Hematopoietic multipotent progenitor cell treated with erythropoietin and hydrocortisone succinate and interleukin-3 and kit ligand, for 4 days (in vitro differentiated cells): ENCODE measurements at places on chromosomes 16 and 17.

- no peak for DNase-seq
These were observed 51.7 kb downstream of the GRIN2A start for GRCh38 chr16:10130538-10130937.

GRCh38 chr17:61495161-61495857 is 43.1 kb downstream of the TBX4 start:
- DNase-seq: peak; percentile 10

DNA sequence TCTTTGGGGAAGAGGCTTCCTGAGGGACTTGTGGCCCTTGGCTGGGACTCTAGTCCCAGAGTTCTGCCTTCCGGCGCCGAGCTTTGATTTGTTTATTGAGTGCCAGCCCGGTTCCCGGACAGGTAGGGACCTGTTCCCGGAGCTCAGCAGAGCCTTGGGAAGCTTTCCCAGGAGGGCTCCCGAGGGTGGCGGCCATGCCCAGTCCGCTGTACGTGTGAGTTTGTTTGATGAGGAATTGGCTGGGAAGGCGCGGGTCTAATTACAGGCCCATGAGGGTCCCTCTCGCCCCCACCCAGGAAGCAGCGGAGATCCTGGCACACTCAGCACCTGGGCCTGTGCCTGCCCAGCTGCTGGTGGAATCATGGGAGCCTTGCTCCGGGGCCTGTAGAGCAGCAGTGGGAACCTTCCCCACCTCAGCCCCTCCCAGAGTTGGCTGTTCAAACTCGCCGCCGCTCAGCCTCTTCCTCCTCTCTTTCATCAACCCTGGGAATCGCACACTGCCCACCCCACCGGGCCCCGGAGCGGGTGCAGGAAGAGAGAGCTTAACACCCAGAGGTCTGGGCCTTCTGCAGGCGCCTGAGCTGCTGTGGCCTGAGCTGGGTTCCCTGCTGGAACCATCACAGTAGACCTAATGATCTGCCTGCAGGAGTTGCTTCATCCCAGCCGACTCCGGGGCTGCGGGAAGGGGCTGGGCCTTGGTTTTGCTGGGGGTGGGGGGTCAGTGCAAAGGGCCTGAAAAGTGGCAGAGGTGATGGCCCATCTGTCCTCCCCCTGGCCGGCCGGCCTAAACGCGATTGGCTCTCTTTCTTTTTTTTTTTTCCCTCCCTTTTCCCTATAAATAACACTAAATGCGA is 313.7 kb downstream of the SEC14L1 start:
- DNase-seq: no peak

- no peak for DNase-seq
These were observed 5.4 kb downstream of the SLC12A3 start for GRCh38 chr16:56870276-56870888.

GRCh38 chr17:79530361-79531105 is 80.3 kb downstream of the RBFOX3 start:
- no peak for DNase-seq

- no peak for DNase-seq
These were observed 301 bp upstream of the ULK2 start for GRCh38 chr17:19868079-19868395.

DNA sequence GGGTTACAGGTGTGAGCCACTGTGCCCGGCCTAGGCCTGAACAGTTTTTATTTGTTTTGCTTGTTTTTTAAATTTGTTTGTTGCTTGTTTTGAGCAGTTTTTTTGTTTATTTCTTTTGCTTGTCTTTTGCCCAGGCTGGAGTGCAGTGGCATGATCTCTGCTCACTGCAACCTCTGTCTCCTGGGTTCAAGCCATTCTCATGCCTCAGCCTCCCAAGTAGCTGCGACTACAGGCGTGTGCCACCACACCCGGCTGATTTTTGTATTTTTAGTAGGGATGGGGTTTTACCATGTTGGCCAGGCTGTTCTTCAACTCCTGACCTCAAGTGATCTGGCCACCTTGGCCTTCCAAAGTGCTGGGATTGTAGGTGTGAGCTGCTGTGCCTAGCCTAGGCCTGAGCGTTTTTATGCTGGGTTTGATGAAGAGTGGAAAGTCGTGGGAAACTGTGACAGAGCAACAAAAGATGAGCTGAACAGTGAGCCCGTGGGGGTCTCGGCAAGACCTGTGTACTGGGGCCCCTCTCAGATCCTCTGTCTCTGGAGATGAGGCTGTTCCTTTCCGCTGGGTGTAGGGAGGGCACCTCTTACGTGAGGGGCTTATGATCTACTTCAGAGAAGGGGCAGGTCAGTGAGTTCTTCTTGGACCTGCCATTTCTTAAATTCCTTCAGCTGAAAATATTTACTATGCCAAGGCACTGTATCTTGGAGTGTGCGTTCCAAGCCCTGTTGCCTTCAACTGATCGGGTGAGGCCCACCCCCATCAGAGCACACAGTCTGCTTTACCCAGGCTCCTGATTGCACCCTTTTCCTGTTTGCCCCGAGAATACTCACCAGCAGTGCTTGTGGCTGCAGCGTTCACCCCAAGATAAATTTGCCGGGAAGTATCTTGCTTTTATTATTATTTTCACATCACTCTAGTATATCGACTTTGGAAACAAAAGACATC is 322.1 kb downstream of the SEC14L1 start:
- no peak for DNase-seq

GRCh38 chr17:6137716-6138502 is 67.7 kb downstream of the WSCD1 start:
- DNase-seq: no peak

DNA sequence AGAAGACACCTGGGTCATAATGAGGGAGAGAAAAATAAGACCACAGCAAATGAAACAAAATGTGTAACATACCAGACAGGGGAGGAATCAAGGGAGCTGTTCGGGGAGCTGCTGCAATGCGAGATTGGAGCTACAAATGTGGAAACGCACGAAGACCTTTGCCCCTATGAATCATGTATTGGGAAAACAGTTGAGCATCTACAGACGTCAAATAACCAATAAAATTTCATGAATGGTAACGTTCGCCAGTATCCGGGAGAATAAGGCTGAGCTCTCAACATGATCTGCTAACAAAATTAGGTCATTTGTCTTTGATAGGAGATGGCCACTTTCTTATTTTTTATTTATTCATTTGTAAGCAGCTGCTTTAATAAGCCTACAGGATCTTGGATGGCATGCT is 486.2 kb upstream of the RBFOX1 start:
- no peak for DNase-seq

DNA sequence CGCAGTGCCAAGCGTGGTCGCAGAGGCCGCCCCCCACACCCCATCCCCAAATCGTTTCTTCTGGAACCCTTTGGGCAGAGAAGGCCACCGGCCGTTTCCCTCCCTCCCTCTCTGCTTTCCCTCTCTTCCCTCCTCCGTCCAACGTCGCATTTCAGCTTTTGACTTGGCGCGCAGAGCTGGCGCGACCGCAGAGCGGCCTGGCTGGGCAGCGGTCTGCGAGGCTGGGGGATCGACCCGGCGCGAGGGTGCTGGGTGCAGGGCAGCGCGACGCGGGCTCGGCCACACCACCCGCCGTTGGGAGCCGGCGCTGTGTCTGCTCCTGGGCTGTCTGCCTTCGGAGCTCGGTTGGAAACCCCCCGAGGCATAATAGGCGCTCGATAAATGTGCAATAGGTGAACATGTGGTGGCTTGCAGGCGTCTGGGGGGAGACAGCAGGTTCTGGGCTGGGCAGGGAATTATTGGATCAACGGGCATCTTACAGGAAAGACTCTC is 2.8 kb upstream of the NTN3 start:
- DNase-seq: peak; percentile 61

DNA sequence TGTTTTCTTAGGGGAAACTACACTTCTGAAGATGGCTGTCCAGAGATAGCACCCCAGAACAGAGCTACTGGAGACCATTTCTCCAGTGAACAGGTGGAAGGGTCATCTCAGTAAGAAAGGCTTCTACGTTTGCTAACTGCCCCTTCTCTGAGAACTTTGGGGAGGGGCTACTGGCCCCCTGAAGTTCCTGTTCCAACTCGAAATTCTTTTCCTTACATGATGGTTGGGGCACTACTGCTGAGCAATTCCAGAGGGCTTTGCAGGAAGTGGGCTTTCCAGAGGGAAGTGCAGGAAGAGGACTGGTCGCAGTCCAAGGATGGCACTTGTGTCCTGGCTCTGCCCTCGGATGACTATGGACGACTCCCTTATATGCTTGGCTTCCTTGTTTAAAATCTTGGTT is 31.2 kb downstream of the TOM1L2 start:
- no peak for DNase-seq

DNA sequence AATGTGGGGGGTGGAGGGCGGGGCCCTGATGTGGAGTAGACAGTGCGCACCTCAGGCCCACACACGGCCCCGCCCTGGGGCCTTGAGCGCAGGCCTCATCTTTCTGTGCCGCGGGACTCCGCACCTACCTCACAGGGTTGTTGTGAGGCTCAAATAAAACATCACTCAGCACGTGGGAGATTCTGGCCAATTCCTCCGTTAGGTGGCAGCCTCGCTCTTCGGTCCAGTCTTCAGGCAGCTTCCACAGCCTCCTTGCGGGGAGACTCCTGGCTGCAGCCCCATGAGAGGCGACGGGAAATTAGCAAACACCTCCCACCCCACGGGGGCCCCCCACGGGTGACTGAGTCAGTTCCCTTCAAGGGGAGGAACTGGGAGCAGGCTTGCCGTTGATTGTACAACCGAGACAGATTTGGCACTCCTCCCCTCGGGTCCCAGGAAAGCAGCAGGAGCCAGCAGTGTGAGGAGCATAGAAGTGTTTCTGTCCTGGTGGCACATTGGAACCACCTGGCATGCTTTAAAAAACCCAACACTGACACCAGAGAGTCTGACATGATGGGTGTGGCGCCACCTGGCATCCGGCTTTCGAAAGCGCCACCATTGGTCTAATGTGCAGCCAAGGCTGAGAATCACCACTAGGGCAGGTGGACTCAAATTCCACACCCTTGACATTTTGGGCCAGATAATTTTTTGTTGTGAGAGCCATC is 7.6 kb downstream of the MRM1 start:
- peak; percentile 70 for DNase-seq

DNA sequence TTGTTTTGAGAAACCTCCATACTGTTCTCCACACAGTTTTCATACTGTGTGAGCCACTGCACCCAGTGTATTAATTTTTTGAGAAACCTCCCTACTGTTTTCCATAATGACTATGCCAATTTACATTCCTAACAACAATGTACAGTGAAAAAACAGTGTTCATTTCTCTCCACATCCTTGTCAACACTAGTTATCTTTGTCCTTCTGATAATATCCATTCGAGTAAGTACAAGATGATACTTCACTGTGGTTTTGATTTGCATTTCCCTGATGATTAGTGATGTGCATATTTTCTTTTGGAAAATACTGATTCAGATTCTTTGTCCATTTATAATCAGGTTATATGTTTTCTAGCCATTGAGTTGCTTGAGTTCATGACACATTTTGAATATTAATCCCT is 462.0 kb downstream of the CDH11 start:
- no peak for DNase-seq

- DNase-seq: no peak
These were observed 76.3 kb upstream of the HNF1B start for GRCh38 chr17:37820995-37821713.

GRCh38 chr17:48910370-48910769 is 2.2 kb downstream of the UBE2Z start:
- no peak for DNase-seq

- DNase-seq: no peak
These were observed 24.9 kb upstream of the CRYM start for GRCh38 chr16:21302898-21303528.

GRCh38 chr16:526181-527014 is 1.1 kb upstream of the CAPN15 start:
- DNase-seq: peak; percentile 81

DNA sequence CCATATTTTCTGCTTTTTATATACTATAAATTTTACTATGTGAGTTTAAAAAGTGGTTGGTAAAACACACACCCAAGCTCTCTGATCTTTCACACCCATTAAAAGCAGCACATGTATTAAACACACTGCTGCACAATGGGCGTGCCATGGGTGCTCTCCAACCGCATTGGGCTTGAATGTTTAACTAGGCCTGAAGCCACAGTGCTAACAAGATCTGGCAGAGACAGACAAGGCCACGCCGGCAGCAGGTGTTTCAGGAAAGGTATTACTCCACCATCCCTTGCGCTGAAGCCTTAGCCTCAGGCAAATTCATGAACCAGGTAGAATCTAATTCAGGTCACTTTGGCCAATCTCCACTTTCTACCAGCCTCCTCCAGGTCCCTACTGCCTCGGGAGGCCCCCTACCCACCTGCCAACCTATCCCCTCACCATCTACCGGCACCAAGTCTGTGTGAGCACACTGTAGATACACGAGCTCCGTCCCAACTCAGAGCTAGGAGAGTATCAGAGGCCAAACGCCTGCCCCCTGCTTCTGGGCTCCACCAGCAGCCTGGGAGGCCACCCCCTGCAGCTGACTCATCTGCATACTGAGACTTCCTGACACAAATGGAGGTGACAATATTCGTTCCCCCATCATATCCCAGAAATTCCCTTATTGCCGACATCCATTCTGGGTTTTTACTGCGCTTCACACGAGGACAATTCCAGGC is 95.0 kb downstream of the ADCY9 start:
- no peak for DNase-seq

DNA sequence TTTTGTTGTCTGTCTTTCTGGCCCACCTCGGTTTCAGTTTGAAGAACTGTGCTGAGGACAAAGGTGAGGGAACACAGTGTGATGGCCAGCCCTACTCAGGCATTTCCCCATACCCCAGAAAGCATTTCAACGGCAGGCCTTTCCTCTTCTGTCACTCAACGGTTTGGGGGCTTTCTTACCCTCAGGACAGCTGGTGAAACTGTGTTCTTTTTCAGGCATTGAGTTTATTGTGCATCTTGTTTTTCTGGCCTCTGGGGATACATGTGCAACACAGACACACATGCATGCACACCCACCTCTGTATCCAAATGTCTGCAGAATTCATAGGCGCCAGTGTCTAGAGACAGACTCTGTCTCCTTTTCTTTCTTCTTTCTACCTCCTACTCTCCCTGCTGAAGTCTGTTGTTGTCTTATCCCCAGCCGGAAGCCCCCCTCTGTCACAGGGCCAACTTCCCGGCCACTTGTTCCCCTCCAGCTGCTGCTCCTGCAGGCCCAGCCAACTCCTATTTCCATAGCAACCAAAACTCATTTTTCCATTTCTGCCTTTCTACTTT is 17.0 kb downstream of the CHD9 start:
- peak; percentile 66 for DNase-seq

- DNase-seq: no peak
These were observed 136.7 kb upstream of the FAM20A start for GRCh38 chr17:68737761-68738443.

GRCh38 chr16:86899151-86899550 is 320.8 kb downstream of the FOXL1 start:
- DNase-seq: no peak

DNA sequence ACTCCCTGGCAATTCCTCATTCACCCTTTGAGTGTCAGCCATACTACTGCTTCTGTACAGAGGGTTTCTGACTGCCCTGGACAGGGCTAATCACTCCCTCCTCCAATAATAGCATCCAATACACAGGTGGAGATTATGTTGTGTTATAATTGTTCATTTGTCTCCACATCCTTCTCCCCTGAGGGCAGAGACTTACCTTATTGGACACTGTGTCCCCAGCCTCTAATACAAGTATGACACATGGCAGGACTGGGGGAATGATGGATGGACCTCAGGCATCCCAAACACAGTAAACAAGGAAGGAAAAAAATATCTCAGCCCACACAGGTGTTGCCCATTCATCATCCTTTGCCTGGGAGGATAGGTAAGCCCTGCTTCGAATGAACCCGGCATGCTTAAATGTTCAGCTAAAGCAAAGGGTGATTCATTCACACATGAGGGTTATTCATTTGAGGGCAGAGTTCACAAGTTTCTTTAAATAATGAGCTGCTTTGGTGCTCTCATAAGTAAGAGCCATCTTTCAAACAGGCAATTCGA is 34.8 kb downstream of the MMD start:
- DNase-seq: no peak

- no peak for DNase-seq
These were observed 16.7 kb upstream of the CD300A start for GRCh38 chr17:74449773-74450172.
